Bone marrow (tissue), 2 donors: ENCODE measurements at places on chromosomes 1 and 21.

DNA sequence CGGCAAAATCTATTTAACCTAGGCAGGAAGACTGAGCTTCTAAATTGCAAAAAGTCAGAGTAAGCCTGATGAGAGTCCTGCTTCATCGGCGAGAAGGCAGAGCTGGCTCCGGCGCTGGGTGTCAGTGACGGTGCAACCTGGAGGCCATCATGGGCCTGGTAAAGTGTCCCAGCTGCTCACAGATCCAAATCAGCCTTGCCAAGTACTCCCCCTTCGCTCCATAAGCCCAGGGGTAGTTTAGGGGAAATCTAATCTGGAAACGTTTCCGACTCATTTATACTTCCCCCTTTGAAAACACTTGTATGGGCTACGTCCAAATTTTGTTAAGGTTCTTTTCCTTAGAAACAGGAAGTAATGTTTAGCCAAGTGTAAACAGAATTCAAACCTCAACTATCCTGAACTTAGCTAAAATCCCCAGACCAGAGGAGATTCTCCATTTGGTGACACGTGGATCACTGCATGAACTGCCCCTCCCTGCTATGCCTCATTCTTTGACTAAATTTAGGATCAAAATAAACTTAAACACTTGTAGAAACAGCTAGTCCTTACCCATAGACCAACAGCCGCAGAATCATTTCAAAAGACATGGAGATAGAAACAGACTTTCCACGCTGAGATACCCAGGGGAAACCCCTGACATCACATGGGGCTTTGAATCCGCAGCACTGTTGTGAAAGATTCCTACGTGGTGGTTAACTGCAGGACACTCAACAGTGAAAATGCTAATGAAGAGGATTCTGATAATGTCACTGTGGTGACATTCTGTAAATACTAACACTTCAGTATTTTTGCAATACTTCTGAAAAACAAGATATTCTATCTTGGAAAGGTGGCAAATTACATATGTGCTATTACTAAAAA lies 172.7 kb downstream of the TGFBR3 start:
- DNase-seq = no peak

GRCh38 chr21:34944015-34944755 lies 104.9 kb downstream of the RUNX1 start:
- DNase-seq = no peak

- no peak for DNase-seq
Measured at GRCh38 chr1:160670701-160671100, 23.9 kb upstream of the SLAMF1 start.

GRCh38 chr1:55839626-55840025 lies 624.5 kb upstream of the USP24 start:
- DNase-seq = no peak

GRCh38 chr21:29008367-29008766 lies 10.8 kb downstream of the RWDD2B start:
- no peak for DNase-seq
